ENCODE measurements at places on chromosomes 12 and 14.

DNA sequence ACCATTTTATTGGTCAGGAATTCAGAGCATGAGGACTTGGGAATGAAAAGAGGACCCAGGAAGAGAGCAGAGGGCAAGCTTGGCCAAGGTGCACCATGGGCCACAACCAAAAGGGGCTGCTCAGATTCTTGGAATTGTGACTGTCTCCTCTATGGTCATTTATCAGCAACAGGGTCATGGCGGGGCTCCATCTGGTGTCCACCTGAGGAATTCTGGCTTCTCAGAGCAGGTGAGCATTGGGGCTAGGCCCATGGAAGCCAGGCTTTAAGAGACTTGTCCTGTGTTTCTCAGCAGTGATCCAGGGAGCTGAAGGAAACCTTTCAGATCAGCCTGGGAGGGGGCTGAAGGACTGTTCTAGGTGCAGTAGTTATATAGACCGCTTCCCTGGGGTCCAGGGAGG is 2.6 kb upstream of the RIN3 start:
- DNase-seq = peak; percentile 8

GRCh38 chr14:69263771-69264170 is 3.8 kb downstream of the GALNT16 start:
- DNase-seq = no peak

GRCh38 chr12:48696626-48697025 is 14.6 kb upstream of the KANSL2 start:
- DNase-seq = no peak

DNA sequence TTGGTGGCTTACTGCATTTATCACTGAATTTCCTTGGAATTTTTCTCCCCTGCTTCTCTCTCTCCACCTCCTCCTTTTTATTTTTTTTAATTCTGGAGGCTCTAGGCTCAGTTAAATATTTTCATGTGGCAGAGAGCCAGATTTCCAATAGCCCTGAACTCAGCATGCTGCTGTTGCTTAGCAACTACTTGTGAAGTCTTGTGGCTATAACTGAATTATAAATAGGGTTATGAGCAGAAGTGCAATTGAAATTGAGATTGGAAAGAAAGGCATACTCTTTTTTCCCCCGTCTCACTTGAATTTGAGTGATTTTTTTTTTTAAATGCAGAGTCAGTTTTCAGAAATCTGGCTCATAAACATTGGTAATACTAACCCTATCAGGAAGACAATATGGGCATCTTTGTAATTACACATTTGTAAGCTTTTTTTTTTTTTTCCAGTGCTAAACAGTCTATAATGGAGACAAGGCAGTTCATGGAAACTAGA is 38.3 kb downstream of the ATF7IP start:
- DNase-seq = peak; percentile 16

DNA sequence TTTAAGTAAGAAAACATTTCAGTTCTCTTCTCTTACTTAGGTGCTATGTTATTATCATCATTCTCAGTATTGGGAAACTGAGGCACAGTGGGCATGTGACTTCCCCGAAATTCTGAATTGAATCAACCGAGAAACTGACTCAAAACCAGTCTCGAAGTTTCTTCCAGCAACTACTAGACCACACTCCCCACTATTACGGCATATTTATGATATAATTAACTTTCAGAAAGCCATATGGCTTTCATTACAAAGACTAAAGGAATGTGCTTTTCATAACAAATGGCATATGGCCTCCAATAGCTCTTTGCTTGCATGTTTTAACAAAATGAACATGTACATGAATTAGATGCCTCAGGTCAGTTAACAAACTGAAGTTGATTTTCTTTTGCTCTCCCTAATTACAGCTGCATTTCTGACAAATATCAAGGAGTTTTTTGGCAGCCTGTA is 182.9 kb upstream of the SLC38A2 start:
- no peak for DNase-seq

- no peak for DNase-seq
These were observed 76.9 kb downstream of the PPHLN1 start for GRCh38 chr12:42402821-42403411.

DNA sequence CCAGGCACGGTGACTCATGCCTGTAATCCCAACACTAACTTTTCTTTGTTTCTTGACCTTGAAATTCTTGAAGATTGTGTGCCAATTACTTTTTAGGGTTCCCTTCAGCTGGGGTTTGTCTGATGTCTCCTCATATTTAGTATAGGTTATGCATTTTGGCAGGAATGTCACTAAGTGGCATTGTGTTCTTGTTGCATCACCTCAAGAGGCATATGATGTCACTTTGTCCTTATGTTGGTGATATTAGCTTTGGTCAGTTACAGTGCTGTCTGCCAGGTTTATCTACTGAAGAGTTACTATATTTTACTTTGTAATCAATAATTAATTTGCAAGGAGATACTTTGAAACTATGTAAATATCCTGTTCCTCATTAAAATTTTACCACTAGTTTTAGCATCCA is 61.0 kb upstream of the BTG1 start:
- DNase-seq = no peak

- no peak for DNase-seq
These were observed 13.8 kb downstream of the GXYLT1 start for GRCh38 chr12:42130672-42131402.

GRCh38 chr14:98234208-98234607 is 1037.8 kb downstream of the BCL11B start:
- peak; percentile 37 for DNase-seq

DNA sequence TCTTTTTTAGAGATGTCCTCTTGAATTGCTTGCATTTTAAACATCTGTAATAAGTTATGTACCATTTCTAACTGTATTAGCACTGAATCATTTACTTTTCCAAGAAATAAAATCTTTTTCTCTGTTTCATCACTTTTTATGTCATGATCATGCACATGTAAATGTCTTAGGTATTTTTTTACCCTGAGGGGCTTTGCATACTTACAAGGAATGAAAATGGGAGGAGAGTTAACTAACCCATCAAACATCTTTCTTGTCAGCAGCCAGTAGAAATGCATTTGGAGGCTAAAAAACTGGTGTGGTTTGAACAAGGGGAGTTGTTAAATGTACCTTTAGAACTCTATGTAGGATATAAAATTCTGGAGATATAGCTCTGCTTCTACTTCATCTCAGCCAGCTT is 1080.3 kb downstream of the GALC start:
- DNase-seq = no peak

- DNase-seq = no peak
These were observed 54.4 kb downstream of the SRGAP1 start for GRCh38 chr12:63898764-63899337.
